ENCODE measurements at places on chromosomes 2 and 18.
A peak's percentile ranks its signal among the peaks of the same experiment; 100 is the strongest.

DNA sequence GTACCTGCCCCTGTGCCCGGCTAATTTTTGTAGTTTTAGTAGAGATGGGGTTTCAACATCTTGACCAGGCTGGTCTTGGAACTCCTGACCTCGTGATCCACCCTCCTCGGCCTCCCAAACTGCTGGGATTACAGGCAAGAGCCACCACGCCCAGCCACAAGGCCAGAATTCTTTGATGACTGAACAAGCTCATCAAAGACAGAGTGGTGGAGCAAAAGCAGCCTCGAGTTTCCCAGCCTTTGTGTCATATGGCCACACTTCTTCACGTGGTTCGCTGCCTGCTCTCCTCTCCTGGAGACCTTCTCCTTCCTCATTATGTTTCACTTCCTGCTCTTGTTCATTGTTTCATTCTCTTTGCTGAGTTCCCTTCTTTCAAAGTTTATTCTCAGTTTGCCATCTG, 9.9 kb upstream of the NPC1 start:
- no peak for DNase-seq

- no peak for DNase-seq
Measured at GRCh38 chr2:206011018-206011614, 74.9 kb downstream of the INO80D start.

- DNase-seq, result no peak
Measured at GRCh38 chr2:68698567-68699377, 35.8 kb upstream of the ARHGAP25 start.

- DNase-seq, result no peak
Measured at GRCh38 chr2:14779252-14779651, 146.7 kb downstream of the LRATD1 start.

- DNase-seq, result no peak
Measured at GRCh38 chr2:145572238-145572637, 1052.3 kb upstream of the ZEB2 start.

DNA sequence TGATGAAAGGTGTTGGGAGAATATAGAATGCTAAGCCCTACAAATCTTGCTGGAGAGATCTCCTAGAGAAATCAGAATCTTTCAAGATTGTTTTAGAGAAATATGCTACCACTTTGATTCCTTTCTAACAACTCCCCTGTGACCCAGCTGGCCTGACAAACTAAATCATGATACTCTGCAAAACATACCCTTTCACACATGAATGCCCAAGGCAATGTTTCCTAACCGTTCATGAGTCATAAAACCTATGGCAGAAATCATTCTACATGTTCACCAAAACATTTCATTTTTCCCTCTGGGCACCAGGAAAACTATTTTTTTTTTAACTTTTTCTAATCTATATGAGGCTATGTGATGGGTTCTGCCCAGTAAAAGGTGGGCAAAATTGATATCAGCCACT, 77.8 kb upstream of the SETBP1 start:
- no peak for DNase-seq

DNA sequence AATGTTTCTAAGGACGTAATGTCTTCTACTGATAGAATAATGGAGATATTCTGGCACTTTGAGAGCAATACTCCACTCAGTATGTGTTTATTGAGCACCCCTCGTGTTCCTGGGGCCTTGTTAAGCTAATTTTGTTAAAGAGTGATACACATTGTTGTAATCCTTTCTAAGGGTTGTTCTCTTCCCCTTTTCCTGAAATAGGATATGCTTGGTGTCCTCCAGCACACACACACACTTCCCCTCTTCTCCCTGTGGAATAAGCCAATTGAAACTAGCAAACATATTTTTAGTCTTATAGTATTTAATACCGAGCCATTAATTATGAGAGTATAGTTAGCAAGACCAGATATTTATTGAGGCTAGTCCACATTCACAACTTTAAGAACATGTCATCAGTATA, 114.1 kb downstream of the CRIM1 start:
- no peak for DNase-seq

DNA sequence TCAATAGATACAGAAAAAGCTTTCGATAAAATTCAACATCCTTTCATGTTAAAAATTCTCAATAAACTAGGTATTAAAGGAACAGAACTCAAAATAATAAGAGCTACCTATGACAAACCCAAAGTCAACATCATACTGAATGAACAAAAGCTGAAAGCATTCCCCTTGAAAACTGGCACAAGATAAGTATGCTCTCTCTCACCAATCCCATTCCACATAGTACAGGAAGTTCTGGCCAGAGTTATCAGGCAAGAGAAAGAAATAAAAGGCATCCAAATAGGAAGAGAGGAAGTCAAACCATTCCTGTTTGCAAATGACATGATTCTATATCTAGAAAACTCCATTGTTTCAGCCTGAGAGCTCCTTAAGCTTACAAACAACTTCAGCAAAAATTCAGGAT, 1145.8 kb upstream of the DDX18 start:
- no peak for DNase-seq

DNA sequence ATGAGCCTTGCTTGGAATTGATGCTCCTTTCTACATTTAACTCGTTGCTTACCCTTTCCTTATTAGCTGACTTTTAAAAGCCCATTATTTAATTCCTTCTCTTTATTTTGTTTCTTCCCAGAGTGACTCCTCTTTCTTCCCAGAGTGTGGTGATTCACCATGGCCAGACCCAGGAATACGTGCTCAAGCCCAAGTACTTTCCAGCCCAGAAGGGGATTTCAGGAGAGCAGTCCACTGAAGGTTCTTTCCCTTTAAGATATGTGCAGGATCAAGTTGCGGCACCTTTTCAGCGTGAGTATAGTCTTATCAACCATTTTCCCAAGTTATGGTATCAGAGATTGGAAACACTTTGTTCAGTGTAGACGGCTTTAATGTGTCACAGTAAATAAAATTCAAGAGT, 163.7 kb downstream of the LTBP1 start:
- DNase-seq, result no peak

- no peak for DNase-seq
Measured at GRCh38 chr2:38099099-38100028, 23.4 kb upstream of the CYP1B1 start.

DNA sequence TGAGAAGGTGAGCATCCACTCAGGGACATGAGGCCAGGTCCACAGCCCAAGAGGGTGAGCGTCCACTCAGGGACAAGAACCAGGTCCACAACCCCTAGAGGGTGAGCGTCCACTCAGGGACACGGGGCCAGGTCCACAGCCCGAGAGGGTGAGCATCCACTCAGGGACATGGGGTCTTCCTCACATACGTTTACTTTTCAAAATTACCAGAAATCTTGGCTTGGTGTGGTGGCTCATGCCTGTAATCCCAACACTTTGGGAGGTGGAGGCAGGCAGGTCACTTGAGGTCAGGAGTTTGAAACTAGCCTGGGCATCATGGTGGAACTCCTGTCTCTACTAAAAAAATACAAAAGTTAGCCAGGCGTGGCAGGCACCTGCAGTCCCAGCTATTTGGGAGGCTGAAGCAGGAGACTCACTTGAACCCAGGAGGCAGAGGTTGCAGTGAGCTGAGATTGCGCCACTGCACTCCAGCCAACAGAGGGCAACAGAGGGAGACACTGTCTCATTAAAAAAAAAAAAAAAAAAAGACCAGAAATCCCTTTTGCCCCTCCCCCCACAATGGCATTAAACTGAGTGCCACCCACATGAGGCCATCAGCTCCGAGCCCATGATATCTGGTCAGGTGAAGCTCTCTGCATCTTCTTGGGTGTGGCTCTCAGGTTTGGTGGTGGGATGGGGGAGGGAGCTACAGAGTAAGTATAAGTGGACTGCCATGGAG, 9.0 kb upstream of the MBP start:
- no peak for DNase-seq

- no peak for DNase-seq
Measured at GRCh38 chr2:54228945-54229344, 27.1 kb downstream of the TSPYL6 start.

DNA sequence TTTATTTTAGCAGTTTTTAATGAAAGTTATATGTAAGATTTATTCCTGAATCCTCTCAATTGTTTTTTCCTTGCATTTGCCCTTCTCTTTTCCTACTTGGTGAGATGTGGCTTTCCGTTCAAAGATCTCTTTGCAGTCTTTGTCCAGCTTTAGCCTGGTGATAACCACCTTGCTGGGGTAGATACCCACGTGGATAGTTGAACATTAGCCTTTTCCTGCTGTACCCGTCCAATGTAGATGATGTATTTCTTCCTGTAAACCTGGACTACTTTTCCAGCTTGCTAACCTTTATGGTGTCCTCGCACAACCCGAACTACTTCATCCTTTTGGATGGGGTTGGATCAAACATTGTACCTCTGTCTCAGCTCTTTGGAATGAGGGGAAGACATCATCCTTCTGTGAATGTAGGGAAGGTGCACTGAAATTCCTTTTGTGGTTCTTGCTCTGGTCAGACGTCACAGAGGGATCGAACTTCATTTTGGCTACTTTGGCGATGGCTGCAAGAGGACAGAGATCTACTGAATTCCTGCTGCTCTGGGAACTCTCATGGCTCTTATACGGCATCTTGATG, 293.2 kb upstream of the EPAS1 start:
- DNase-seq, result no peak

- DNase-seq, result no peak
Measured at GRCh38 chr2:17804358-17804757, 11.9 kb upstream of the MSGN1 start.

DNA sequence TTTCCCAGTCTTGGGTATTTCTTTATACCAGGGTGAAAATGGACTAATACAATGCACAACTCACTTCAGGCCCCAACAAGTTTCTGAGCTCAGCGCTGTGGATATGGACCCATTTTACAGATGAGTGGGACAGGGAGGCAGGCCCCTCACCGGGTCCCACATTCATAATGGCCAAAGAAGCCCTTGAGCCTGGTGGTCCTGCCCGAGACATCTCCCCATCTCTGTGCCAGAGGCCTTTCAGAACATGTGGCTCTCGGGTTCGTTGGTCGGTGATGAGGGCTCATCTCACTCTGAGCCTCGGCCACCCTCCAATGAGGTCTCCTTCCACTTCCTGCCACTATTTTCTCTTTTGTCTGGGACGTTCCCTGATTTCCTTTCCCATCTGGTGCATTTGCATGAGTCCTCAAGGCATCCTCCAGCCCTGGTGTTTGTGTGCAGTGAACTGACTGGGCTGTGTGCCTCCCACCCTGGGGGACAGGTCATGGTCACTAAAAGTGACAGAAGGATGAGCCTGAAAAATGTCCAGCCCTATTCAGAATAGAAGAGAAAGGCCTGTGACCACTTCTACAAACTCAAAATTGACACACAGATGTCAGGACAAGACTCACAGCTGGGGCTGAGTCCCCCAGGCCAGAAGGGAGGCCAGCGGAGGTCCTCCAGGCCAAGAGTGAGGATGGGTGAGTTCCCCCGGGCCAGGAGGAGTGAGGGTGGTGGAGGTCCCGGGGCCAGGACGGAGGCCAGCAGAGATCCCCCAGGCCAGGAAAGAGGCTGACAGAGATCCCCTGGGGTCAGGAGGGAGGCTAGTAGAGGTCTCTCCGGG, 134.5 kb downstream of the PTGR3 start:
- DNase-seq, result no peak

DNA sequence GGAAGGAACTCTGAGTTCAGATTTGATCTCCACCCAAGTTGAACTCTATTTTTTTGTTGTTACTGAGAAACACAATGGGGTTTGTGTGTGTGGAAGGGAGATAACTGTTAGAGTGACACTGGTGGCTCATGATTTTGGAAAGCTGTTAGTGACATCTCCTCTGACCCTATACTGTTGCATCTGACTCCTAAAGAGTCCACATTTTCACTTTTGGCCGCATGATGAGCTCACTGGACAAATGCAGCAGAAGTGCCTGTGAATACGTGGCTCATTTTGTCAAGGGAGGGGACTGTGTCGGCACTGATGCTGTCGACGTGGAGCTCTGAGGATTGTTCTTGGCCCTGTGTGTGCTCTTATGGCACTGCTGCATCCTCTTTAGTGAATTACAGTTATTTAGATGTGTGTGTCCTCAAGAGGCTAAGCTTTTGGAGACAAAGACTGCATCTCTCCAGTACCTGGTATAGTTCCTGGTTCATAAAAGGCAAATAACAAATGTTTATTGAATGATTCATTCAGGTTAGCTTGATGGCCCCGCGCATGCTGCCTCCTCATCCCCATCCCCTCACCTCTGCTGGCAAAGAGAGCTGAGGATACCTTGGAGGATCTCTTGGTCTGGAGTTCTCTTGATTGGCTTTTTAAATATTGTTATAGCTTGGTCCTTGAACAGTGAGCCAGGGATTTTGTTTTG, 135.4 kb downstream of the PHLPP1 start:
- DNase-seq, result no peak

GRCh38 chr18:34729264-34729663, 19.2 kb downstream of the DTNA start:
- peak; percentile 30 for DNase-seq

GRCh38 chr2:27582129-27582694, 630 bp upstream of the ZNF512 start:
- DNase-seq, result no peak
